Spleen (tissue), 13 donors: ENCODE measurements at places on chromosomes 1 and 21.
A peak's percentile ranks its signal among the peaks of the same experiment; 100 is the strongest.

DNA sequence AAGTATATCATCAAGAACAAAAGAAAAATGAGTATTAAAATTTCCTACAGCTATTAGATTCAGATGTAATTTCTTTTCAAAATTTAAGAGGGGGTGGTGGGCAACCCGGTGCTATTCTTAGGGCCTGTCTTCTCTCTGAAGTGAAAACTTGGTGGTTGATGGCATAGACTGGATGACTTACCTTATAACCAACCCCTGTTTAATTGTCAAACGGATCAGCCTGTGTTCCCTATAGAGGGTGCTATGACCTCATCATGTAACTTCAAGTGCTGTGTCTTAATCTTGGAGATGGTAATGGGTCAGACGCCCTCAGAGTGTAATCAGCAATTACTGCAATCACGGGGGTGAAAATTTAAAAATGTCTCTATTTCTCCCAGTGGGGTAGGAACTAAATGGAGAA is 176.2 kb downstream of the PCP4 start:
- no peaks in the 10 kb centered on the region for H3K36me3 ChIP-seq
- no peak overlapping the region for H3K27ac ChIP-seq
- H3K27me3 ChIP-seq: no peaks in the 10 kb centered on the region
- no peak overlapping the region for H3K4me3 ChIP-seq
- no peak for DNase-seq

- H3K4me3 ChIP-seq: no peak overlapping the region
- H3K4me1 ChIP-seq: peaks cover 68% of the 10 kb centered on the region
- no peak for DNase-seq
- H3K36me3 ChIP-seq: no peaks in the 10 kb centered on the region
Measured at GRCh38 chr1:212290608-212291007, 5.4 kb downstream of the PPP2R5A start.

- peaks cover 14% of the 10 kb centered on the region for H3K4me1 ChIP-seq
- H3K27ac ChIP-seq: no peak overlapping the region
- H3K36me3 ChIP-seq: no peaks in the 10 kb centered on the region
- H3K4me3 ChIP-seq: no peak overlapping the region
- no peak for DNase-seq
Measured at GRCh38 chr1:231157311-231157710, 4.5 kb upstream of the TRIM67 start.

- DNase-seq: no peak
- H3K4me3 ChIP-seq: no peak overlapping the region
- no peak overlapping the region for H3K27ac ChIP-seq
- H3K4me1 ChIP-seq: no peaks in the 10 kb centered on the region
- H3K36me3 ChIP-seq: no peaks in the 10 kb centered on the region
- H3K27me3 ChIP-seq: no peaks in the 10 kb centered on the region
Measured at GRCh38 chr21:43712268-43712942, 6.5 kb upstream of the PDXK start.

- H3K4me1 ChIP-seq: no peaks in the 10 kb centered on the region
- H3K27me3 ChIP-seq: no peaks in the 10 kb centered on the region
- H3K27ac ChIP-seq: no peak overlapping the region
- H3K4me3 ChIP-seq: no peak overlapping the region
- no peak for DNase-seq
- no peaks in the 10 kb centered on the region for H3K36me3 ChIP-seq
Measured at GRCh38 chr1:214247501-214248041, 33.4 kb upstream of the SMYD2 start.

DNA sequence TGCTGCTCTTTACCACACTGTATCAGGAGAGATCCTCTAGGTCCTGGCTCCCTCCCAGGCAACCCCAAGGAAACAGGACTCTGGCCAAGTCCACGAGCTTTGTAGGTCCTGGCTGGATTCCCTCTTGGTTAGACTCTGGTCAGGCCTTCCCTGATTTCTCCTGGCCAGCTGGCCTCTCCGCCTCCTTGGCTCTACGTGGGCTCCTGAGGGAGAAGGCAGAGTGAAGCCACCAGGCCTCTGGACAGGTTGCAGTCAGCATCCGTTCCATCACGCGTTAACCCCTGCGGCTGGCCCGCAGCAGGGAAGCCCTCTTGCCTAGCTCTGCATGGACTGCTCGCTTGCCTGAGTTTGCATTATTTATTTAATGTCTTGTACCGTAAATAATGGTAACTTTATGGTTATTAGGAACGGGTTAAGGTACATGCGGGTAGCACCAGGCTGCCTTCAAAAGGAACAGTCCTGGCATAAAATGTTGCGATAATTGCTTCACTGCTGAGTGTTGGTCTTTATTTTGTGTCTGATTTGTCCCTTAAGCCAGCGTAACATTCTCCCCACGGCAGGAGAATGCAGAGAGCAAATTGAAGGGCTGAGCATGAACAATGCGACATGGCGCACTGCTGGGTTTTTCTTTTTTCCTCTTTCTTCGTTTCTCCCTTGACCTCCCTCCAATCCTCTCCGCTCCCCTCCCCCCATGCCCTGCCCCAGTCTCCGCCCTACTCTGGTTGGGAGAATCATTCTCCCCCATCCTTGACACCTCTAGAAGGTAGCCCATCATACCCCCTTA is 100.3 kb downstream of the RNF220 start:
- H3K36me3 ChIP-seq: no peaks in the 10 kb centered on the region
- DNase-seq: no peak
- H3K27ac ChIP-seq: no peak overlapping the region
- H3K4me1 ChIP-seq: no peaks in the 10 kb centered on the region
- no peaks in the 10 kb centered on the region for H3K27me3 ChIP-seq
- H3K4me3 ChIP-seq: no peak overlapping the region

DNA sequence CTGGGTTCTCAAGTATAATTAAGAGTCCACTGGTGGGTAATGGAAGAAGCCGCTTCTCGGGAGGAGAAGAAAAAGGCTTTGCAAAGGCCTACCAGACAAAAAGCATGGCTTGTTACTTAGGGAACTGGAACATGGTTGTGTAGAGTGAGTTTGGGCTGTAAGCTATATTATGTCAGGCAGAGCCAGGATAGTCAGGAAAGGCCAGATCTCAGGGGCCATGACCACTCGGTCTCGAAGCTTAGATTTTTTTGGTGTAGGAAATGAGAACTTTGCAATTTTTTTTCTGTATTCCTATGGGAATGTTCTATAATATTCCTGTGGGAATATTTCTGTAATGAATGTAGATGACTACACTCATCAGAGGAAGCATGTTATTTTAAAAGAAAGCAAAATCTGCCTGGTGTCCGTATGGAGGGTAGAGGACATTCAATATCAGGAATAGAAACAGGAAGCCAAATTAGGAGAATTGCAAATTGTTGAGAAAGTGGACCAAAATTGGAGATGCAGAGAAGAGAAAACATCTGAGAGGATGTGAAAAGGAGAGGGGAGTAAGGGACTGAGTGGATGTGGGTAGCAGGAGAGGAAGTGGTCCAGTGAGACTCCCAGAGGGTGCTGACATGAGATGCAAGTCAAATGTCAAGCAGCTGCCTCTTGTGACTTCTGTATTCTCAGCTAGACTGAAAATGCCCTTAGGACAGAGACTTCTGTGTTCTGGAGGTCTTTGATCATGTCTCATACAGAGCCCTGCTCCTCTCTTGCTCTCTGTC is 45.2 kb upstream of the HAO2 start:
- no peak overlapping the region for H3K27ac ChIP-seq
- no peaks in the 10 kb centered on the region for H3K36me3 ChIP-seq
- no peak overlapping the region for H3K4me3 ChIP-seq
- peaks cover 16% of the 10 kb centered on the region for H3K27me3 ChIP-seq

DNA sequence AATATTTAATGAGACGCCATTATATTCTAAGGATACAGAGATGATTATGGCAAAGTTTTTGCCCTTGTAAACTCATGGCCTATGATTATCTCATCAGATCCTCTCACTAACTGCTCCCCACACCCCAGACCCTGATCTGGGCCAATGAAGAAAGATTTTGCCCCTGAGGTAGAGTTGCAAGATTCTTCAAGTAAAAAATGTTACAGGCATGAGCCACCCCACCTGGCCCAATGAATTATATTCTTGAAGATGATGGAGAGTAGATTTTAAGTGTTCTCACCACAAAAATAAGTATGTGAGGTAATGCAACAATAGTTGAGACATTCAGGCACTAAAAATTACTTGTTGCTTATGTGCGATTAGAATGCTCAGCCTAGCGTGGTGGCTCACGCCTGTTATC is 1.8 kb upstream of the CNR2 start:
- H3K27me3 ChIP-seq: no peaks in the 10 kb centered on the region
- peak overlapping the region; percentile 85 for H3K27ac ChIP-seq
- H3K4me3 ChIP-seq: no peak overlapping the region
- DNase-seq: no peak
- H3K36me3 ChIP-seq: no peaks in the 10 kb centered on the region

GRCh38 chr1:233393926-233394680 is 66.6 kb downstream of the MAP3K21 start:
- H3K4me3 ChIP-seq: no peak overlapping the region
- H3K4me1 ChIP-seq: no peaks in the 10 kb centered on the region
- no peaks in the 10 kb centered on the region for H3K36me3 ChIP-seq
- peaks cover 22% of the 10 kb centered on the region for H3K27me3 ChIP-seq

GRCh38 chr1:58391056-58391455 is 155.5 kb downstream of the OMA1 start:
- H3K4me1 ChIP-seq: peaks cover 36% of the 10 kb centered on the region
- peak overlapping the region; percentile 35 for H3K27ac ChIP-seq
- H3K27me3 ChIP-seq: no peaks in the 10 kb centered on the region
- H3K4me3 ChIP-seq: no peak overlapping the region
- DNase-seq: peak; percentile 75
- H3K36me3 ChIP-seq: no peaks in the 10 kb centered on the region

DNA sequence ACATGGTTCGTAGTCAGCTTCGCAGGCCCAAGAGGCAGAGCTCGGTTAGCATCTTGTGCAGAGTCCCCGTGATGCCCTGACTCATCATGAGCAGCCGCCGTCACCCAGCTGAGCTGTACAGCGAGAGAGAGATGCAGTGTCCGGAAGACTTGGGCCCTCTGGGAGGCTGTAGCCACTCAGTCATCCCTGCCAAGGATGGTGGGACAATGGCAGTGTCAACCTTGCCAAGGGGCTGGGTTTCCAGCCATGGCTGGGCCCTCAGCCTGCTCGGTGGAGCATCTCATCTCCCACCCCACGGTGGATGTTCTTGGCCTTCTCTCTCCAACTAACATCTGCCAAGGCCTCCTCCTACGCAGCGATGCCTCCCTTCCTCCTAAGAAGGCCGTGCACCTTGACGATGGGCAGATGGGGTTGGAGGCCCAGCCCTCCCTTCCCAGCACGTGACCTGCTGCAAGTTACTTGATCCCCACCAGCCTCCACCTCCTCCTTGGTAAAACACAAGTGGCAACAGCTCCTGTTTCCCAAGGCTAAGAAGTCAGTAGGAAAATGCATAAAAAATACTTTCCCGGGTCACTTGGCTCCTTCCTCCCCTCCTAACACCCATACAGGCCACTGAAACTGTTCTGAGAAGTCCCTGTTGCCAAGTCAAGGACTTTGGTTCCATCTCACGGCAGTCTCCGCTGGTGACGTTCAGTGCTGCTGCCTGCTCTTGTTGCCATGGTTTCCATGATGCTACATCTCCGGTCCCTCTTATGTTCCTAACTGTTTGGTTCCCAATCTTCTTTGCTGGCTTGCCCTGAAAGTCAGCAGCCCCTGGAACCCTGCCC is 384.7 kb upstream of the VAMP3 start:
- no peaks in the 10 kb centered on the region for H3K36me3 ChIP-seq
- no peaks in the 10 kb centered on the region for H3K27me3 ChIP-seq
- no peak overlapping the region for H3K4me3 ChIP-seq
- peak; percentile 69 for DNase-seq

DNA sequence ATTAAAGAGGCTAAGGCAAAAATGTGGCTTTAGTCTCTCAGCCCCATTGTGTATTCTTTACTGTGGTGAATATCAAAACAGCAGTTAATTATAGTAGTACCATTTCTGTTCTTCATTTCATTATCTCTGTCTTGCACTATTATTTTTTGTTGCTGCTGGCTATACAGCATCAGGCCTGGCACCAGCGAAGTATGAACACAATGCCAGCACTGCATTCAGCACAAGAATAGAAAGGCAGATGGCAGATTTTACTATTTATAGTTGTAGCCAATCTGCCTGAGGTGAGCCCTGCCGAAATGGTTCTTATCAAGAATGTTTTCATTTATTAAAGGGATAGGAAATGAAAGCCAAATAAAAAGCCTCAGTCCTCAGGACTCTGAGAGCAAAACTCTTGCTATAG is 72.1 kb downstream of the GPR52 start:
- H3K36me3 ChIP-seq: no peaks in the 10 kb centered on the region
- no peak overlapping the region for H3K27ac ChIP-seq
- H3K27me3 ChIP-seq: no peaks in the 10 kb centered on the region
- H3K4me3 ChIP-seq: no peak overlapping the region

GRCh38 chr1:61609040-61609439 is 115.9 kb downstream of the TM2D1 start:
- no peak for DNase-seq
- no peaks in the 10 kb centered on the region for H3K4me1 ChIP-seq
- no peaks in the 10 kb centered on the region for H3K27me3 ChIP-seq
- no peaks in the 10 kb centered on the region for H3K36me3 ChIP-seq

GRCh38 chr1:160171980-160172379 is 18.4 kb upstream of the CASQ1 start:
- H3K27ac ChIP-seq: no peak overlapping the region
- H3K4me1 ChIP-seq: peaks cover 11% of the 10 kb centered on the region
- no peak overlapping the region for H3K4me3 ChIP-seq
- H3K36me3 ChIP-seq: no peaks in the 10 kb centered on the region
- no peak for DNase-seq

DNA sequence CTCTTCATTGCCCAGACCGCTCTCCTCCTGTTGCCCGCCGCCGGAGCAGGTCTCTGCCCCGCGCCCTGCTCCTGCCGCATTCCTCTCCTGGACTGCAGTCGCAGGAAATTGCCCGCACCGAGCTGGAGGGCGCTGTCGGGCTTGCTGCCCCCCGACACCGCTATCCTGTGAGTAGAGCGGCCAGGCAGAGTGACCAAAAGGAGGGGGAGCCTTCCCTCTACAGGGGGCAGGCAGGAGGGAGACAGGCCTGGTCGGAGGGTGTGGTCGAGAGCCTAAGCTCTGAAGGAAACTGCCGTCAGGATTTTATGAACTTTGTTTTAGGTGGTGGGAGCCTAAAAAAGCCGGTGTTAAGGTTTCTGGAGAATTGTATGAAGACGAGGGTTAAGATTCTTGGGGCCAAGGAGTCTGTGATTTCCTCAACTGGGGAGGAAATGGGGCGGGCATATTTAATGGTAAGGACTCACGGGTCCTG is 517 bp downstream of the LRIG2 start:
- H3K36me3 ChIP-seq: peaks cover 4% of the 10 kb centered on the region
- peaks cover 42% of the 10 kb centered on the region for H3K4me1 ChIP-seq
- peak overlapping the region; percentile 68 for H3K4me3 ChIP-seq

DNA sequence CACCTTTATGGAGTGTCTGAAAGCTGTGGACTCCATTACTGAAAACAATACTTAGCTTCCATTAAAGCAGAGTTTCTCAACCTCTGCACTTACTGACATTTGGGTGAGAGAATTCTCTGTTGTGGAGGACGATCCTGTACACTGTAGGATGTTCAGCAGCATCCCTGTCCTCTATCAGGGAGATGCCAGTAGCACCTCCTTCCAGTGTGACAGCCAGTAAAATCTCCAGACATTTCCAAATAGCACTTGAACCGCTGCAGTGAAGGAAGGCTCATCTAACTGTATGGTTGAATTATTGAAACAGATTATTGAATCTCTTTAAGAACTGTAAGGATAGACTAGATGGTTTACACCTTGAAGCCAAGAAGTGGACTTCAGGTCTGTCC is 3.1 kb downstream of the PRDM2 start:
- H3K4me1 ChIP-seq: peaks cover 36% of the 10 kb centered on the region
- H3K36me3 ChIP-seq: no peaks in the 10 kb centered on the region
- no peak for DNase-seq
- H3K4me3 ChIP-seq: peak overlapping the region; percentile 89
- no peaks in the 10 kb centered on the region for H3K27me3 ChIP-seq
- H3K27ac ChIP-seq: peak overlapping the region; percentile 98

GRCh38 chr1:2847086-2847985 is 45.8 kb upstream of the TTC34 start:
- H3K4me3 ChIP-seq: no peak overlapping the region
- H3K4me1 ChIP-seq: no peaks in the 10 kb centered on the region
- DNase-seq: no peak
- peaks cover 58% of the 10 kb centered on the region for H3K27me3 ChIP-seq
